Right cardiac atrium (tissue), 5 donors: ENCODE measurements at places on chromosomes 6 and 20. TPM values are rescaled to one million over a fixed set of nuclear protein-coding genes. Genes with fewer than 3 reads are reported as not detected.

The NQO2 gene
- polyA plus RNA-seq: 71.0 TPM

The DYNLT2 gene
- 1.2 TPM for polyA plus RNA-seq

The FRMD1 gene
- 0.07 TPM for polyA plus RNA-seq

The RARS2 gene
- polyA plus RNA-seq: 14.5 TPM

The C4B gene
- 41.2 TPM for polyA plus RNA-seq

The PGC gene
- polyA plus RNA-seq: 1.00 TPM

The KIAA1755 gene
- 5.8 TPM for polyA plus RNA-seq

The TSHZ2 gene
- 2.3 TPM for polyA plus RNA-seq

The CD40 gene
- 9.7 TPM for polyA plus RNA-seq

GRCh38 chr20:31698803-31699718 is 23.6 kb downstream of the BCL2L1 start:
- DNase-seq: no peak

GRCh38 chr6:121830736-121831135 is 395.3 kb downstream of the GJA1 start:
- peak; percentile 36 for DNase-seq

GRCh38 chr20:50284811-50285375 is 94.3 kb downstream of the CEBPB start:
- DNase-seq: peak; percentile 77

- no peak for DNase-seq
Observed at GRCh38 chr6:132005178-132005577, 54.0 kb upstream of the CCN2 start.

- peak; percentile 88 for DNase-seq
Observed at GRCh38 chr6:169269180-169270076, 15.8 kb upstream of the THBS2 start.

GRCh38 chr20:5056801-5057599 is 55.7 kb upstream of the SLC23A2 start:
- DNase-seq: peak; percentile 72

GRCh38 chr20:44573501-44573869 is 8.9 kb upstream of the PKIG start:
- DNase-seq: no peak

GRCh38 chr6:137111296-137112066 is 62.0 kb downstream of the IL22RA2 start:
- no peak for DNase-seq

DNA sequence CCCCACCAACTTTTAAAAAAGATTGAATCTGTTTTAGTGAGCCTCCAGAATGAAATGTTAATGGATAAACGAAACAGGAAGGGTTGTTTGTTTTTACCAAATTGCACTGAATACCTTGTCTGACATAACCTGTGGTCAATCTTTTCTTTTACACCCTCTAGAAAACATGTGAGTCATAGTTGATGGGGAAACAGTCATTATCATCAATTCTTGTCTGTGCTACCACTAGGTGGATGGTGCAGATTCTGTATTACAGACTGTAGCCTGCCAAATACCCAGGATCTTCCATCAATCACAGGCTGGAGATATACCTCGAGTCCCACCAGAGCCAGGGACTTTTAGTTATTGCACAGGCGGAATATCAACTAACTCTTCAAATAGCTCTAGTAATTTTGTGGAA is 29.5 kb upstream of the PKIB start:
- DNase-seq: no peak

DNA sequence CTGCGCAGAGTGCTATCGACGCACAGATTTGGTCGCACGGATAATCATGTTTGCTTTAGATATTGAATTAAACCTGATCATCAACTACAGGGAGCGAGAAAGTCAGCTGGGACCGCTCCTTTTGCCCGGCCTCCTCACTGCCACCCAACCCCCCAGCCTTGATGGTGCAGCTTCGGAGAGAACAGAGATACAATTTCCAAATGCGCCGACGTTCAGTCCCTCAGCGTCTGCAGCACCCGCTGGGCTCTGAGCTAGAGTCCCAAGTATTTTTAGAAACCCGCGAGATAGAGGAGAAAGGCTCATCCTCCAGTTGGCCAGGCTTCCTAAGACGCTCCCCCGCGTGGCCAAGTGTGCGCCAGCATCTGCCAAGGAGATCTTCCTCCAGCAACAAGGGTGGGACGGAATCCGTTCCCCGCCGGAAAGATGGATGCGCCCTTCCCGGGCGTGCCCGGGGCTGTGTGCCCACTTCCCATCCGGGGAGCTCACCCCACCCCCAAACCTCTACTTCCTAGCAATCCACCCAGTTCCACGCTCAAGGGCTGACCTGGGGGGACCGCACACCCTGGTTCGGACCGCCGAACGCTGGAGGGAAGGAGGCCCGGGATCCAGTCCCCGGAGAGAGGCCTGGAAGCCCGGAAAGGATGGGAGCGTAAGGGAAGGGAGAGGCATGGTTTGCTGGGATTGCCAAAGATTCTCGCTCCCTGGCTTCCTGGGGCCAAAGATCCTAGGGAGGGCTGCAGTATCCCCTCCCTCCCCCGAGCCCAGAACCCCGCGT is 4.1 kb downstream of the NKX2-2 start:
- no peak for DNase-seq

DNA sequence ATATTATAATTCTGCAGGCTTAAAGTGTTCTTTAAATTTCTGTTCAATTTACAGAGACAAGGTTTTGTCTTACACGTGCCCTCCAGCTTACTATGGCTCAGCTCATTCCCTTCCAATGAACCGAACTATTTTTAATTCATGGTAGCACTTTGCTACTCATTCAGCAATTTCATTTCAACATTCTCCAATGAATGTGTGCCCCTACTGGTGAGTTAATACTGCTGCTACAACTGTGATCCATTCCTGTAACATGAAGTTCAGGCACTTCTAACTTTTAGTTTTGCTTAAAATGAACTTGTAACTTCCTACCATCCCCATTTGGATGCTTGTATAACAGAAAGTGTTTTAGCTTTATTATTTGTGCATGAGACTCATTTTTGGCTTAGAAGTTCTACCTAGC is 99.7 kb downstream of the F13A1 start:
- DNase-seq: no peak

GRCh38 chr20:19791887-19792286 is 33.8 kb downstream of the RIN2 start:
- no peak for DNase-seq

DNA sequence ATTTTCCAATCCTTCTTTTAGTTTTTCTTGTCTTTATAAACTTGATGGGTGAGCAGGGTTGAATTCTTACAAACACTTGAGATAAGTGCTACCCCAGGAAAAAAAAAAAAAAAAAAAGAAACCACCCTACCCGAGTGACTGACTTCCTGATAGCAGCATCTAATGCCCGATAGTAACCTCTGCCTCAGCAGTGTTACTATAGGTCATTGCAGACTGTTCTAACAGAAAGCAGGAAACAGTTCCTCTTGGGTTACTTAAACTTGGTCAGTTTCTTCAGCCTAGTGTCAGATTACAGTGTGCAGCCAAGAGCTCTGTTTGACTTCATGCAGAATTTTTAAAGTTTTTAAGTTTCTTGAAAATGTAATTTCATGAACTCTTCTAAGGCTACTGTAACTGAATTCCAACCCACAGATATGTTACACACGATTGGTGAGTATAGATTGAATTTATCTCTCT is 2.1 kb downstream of the MYLIP start:
- DNase-seq: no peak

DNA sequence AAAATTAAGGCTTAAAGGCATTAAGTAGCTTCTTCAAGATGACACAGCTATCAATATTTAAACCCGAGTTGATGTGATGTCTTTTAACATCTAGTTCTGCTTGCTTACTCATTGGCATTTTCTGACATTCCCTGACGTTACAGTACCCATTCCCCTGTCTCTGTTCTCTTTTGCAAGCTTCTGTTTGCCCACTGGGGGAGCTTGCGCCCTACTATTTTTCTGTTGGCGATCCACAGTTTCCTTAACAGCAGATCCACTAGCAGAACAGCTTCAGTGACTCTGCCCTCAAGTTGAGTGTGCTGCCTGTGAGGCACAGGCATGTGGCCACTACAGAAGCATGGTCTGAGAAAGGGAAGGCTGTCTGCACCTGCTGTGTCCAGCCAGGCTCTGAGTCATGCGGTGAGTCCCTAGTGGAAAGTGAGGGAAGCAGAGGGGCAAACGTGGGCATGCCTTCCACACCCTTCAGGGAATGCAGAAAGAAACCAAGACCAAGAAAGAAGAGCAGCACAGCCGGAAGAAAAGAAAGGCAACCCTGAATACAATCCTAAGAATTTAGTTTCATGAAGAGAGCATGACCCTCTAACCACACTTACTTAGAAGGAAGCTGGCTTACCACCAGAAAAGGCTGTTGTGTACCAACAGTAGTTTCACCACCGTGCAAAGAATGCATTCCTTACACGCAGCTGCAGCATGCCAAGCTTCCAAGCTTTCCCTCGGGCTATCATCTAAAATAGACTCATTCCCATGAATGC is 97.7 kb upstream of the VGLL2 start:
- no peak for DNase-seq

GRCh38 chr6:75065523-75065922 is 140.3 kb downstream of the COL12A1 start:
- DNase-seq: no peak

- no peak for DNase-seq
Observed at GRCh38 chr6:32298632-32299336, 72.9 kb downstream of the TSBP1 start.

DNA sequence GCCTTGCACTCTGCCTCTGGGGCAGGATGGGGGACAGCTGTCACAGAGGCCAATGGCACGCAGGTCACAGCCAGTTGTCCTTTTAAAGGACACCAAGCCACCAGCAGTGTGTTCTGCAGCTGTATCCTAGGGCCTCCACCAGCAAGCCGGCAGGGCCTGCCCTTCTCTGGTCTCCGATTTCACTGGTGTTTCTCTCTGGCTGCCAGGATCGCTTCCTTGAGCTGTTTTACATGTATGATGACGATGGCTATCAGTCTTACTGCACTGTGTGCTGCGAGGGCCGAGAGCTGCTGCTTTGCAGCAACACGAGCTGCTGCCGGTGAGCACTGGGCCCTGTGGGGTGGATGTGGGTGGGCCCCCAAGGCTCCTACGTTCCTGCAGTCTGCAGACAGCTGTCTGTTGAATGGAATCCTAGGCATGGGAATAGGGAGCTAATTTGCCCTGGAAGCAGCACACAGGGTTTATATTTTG is 22.7 kb upstream of the MAPRE1 start:
- no peak for DNase-seq

GRCh38 chr6:169341065-169341464 is 87.4 kb upstream of the THBS2 start:
- DNase-seq: no peak

GRCh38 chr6:157058574-157058973 is 264.7 kb downstream of the TMEM242 start:
- DNase-seq: no peak

GRCh38 chr6:129646642-129647041 is 63.3 kb downstream of the ARHGAP18 start:
- no peak for DNase-seq

DNA sequence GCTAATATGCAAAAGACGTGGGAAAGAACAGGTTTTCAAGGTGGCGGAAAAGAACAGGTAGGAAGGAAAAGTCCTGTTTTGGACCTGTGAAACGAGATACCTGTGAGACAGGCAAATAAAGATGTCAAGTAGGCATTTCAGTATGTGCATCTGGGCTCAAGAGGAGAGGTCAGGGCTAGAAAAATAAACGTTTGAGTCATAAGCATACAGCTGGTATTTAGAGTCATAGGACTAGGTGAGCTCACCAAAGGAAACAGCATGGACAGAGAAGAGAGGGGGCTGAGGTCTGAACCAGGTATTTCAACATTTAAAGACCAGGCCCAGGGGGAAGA is 14.9 kb downstream of the MTFR2 start:
- no peak for DNase-seq

DNA sequence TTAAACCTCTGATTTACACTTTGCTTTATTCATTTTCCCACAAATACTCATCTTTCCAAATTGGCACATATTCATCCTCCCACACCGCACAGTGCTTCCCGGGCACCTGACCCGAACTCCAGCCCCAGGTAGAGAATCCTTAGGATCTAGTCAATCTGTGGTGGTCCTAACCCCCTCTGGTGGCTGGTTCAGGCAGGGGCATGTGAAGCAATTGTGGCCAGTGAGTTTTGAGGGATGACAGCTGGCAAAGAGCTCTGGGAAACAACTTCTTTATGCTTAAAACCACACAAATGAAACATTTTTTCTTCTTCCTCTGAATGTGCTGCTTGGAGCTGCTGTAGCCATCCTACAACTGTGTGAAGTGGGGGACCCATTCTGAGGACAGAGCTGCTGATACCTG is 54.7 kb downstream of the ELOVL5 start:
- DNase-seq: no peak

GRCh38 chr20:19304886-19305415 is 92.5 kb downstream of the SLC24A3 start:
- no peak for DNase-seq
